ENCODE measurements at places on chromosomes 12 and 14.

GRCh38 chr14:53742233-53742620, 214.4 kb downstream of the BMP4 start:
- DNase-seq, result no peak

GRCh38 chr12:49550693-49551252, 11.9 kb downstream of the KCNH3 start:
- no peak for DNase-seq

GRCh38 chr12:99390707-99391106, 256.8 kb upstream of the GARIN6 start:
- DNase-seq, result no peak

DNA sequence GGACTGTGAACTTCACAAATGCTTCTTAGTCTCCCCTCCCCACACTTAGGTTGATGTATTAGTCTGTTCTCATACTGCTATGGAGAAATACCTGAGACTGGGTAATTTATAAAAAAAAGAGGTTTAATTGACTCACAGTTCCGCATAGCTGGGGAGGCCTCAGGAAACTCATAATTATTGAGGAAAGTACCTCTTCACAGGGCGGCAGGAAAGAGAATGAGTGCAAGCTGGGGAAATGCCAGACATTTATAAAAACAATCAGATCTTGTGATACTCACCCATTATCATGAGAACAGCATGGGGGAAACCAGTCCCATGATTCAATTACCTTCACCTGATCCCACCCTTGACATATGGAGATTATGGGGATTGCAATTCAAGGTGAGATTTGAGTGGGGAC, 178.8 kb downstream of the SLC38A4 start:
- DNase-seq, result no peak

DNA sequence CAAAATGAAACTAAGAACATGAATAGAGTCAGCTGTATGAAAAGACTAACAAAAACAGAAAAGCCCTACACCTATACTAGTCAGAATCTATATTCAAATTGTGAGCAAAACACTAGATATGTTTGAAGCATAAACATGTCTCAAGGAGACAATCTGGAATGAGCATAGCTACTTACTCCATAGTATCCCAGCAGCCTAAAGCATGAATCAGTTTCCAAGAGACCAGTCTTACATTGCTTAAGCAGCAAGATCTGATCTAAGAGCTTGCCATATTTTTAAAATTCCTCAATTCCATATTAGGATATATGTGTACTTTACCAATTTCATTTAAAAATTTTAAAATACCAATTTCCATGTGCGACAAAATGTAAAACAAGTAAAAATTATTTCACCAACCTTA, 7.7 kb downstream of the CAPS2 start:
- DNase-seq, result no peak

GRCh38 chr12:126617312-126617711, 1552.1 kb downstream of the AACS start:
- no peak for DNase-seq

- no peak for DNase-seq
Observed at GRCh38 chr12:6641131-6641530, 5.4 kb upstream of the LPAR5 start.

GRCh38 chr14:60735416-60735815, 855 bp downstream of the MNAT1 start:
- no peak for DNase-seq

DNA sequence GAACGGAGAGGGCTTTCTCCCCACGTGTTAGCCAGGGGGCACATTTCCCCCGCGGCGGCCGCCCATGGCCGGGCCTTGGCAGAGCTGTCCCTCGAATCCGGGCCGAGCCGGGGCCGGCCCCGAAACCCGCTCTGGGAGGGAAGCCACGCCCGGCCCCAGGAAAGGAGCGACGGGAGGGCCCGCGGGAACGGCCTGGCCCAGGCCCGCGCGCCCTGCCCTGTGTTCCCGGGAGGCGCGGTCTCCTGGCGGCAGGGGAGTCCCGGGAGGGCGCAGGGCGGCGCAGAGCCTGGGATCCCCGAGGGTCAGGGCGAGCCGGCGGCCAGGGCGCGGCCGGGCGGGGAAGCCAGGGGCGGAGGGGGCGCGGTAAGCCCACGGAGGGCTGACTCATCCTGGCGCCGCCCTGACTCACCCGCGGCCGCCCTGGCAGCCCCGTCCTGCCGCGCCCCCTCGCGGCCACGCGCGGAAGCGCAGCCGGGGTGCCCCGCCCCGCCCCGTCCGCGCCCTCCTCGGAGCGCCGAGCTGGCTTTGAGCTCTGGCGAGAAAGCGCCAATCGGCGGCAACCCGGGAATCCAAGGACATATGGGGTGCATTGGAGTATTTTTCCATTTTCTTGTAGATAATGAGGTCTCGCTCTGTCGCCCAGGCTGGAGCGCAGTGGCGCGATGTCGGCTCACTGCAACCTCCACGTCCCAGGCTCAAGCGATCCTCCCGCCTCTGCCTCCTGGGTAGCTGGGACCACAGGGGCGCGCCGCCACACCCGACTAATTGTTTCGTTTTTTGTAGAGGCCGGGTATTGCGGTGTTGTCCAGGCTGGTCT, 31.8 kb upstream of the PLEKHG6 start:
- peak; percentile 80 for DNase-seq

- DNase-seq, result no peak
Observed at GRCh38 chr12:124295431-124296058, 652 bp downstream of the RFLNA start.

DNA sequence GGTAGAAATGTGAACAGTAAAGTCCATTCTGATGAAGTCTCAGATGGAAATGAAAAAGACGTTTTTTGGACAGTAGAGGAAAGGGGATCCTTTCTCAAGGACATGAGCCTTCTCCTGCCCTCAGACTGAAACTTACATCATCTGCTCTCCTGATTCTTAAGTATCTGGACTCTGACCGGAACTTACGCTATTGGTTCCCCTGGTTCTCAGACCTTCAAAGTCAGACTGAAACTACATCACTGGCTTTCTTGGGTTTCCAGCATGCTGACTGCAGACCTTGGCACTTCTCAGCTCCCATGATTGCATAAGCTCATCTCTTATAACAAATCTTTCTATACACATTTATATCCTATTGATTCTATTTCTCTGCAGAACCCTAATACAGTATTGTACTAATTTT, 291.0 kb downstream of the SNAPC1 start:
- no peak for DNase-seq

GRCh38 chr12:2796187-2796666, 1.5 kb downstream of the FKBP4 start:
- DNase-seq, result no peak
